ENCODE measurements at places on chromosomes 12 and 14. TPM values are rescaled to one million over a fixed set of nuclear protein-coding genes. Genes with fewer than 3 reads are reported as not detected.

Gene KRT72
- total RNA-seq, result not detected

Gene FAM186B
- total RNA-seq, result 0.06 TPM

Gene SPTLC2
- 12.4 TPM for total RNA-seq

Gene YARS2
- total RNA-seq, result 23.6 TPM

Gene P2RX2
- total RNA-seq, result not detected

Gene NELL2
- total RNA-seq, result 0.49 TPM

Gene RNF31
- 50.1 TPM for total RNA-seq

Gene EGLN3
- 6.4 TPM for total RNA-seq

Gene CLEC4C
- not detected for total RNA-seq

Gene GALNT16
- 0.37 TPM for total RNA-seq

Gene FOXN4
- not detected for total RNA-seq

Gene PSMD9
- total RNA-seq, result 39.6 TPM

Gene TPH2
- not detected for total RNA-seq

Gene MAP3K9
- not detected for total RNA-seq

Gene OR6C1
- not detected for total RNA-seq

Gene AGAP2
- total RNA-seq, result not detected

Gene APOF
- not detected for total RNA-seq

Gene CNTN1
- not detected for total RNA-seq

Gene FBXO34
- total RNA-seq, result 8.1 TPM

Gene RIMBP2
- 0.93 TPM for total RNA-seq

Gene LRIG3
- 17.5 TPM for total RNA-seq

Gene PPP1R1A
- 0.54 TPM for total RNA-seq

Gene ACSS3
- 10.2 TPM for total RNA-seq

Gene MIP
- total RNA-seq, result not detected

Gene SLC5A8
- not detected for total RNA-seq

Gene KCNA5
- total RNA-seq, result not detected

Gene NAA30
- 10.8 TPM for total RNA-seq

Gene CLEC2A
- total RNA-seq, result not detected

Gene GPRC5D
- not detected for total RNA-seq

Gene RIPK3
- 2.2 TPM for total RNA-seq

Gene SMARCD1
- total RNA-seq, result 39.6 TPM

Gene ASB2
- not detected for total RNA-seq

Gene DPPA3
- not detected for total RNA-seq

Gene EFCAB11
- total RNA-seq, result 2.7 TPM

Gene DDX11
- 7.6 TPM for total RNA-seq

Gene TPPP2
- total RNA-seq, result not detected

Gene SNW1
- 41.8 TPM for total RNA-seq

Gene CISTR
- not detected for total RNA-seq

Gene YBX3
- 266 TPM for total RNA-seq

Gene TAS2R20
- 1.0 TPM for total RNA-seq

Gene TSPAN11
- 0.44 TPM for total RNA-seq

Measured in cardiac ventricle fibroblast (primary cell).